ENCODE measurements at places on chromosomes 3 and 15.
A peak's percentile ranks its signal among the peaks of the same experiment; 100 is the strongest.

DNA sequence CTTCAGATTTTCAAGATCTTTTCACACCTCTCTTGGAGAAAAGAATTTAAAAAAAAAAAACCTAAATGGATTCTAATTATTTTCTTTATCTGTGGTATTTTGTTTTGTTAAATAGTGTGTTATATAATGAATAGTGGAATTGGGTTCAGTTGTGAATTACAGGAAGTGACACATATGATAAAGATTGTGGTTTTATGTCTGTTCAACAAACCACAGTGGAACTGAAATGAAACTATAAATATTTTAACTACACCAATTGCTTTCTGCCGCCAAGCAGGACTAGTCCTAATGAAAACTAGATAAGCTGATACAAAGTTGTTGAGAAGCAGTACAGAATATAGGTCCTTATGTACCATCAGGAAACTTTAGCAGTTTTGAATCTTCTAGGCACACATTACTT, 121.6 kb downstream of the UBE2E2 start:
- DNase-seq: no peak

DNA sequence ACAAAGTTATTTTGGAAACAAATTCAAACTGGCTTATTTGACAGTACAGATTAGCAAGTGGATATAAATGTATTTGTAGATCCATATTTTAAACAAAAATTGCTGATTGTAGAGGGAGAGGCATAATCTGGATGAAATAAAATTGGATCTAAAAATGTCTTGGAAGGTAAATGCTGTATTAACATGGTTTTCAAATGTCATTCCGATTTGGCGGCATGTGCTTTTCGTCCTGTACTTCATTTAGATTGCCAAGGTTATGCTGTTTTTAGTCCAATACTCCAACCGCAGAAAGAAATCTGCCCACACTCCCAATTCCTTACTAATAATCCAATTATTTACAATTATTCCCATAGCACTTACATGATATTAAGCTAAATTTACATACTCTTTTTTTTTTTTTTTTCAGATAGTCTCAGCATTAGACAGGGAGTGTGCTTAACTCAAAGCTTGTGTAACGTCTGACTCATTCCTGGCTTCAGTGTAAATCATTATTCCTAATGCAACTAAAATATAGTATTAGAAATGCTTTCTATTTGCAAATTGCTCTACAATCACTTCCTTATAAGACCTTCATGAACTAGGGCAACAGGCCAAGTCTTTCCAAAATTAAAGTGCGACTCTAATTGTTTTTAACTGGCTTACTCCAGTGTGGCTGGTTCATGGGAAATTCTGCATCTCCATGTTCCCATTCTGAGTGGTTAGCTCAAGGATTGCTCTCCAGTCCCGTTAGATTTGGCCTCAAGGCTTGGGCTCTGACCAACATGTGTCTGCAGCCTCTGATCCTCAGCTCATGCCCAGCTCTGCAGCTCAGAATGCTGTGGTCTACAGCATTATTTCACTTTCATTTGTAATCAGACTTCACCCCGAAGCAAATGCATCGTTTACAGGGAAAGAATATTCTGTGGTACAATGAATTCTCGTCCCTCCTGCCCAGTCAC, 103.9 kb downstream of the FBN1 start:
- DNase-seq: no peak

DNA sequence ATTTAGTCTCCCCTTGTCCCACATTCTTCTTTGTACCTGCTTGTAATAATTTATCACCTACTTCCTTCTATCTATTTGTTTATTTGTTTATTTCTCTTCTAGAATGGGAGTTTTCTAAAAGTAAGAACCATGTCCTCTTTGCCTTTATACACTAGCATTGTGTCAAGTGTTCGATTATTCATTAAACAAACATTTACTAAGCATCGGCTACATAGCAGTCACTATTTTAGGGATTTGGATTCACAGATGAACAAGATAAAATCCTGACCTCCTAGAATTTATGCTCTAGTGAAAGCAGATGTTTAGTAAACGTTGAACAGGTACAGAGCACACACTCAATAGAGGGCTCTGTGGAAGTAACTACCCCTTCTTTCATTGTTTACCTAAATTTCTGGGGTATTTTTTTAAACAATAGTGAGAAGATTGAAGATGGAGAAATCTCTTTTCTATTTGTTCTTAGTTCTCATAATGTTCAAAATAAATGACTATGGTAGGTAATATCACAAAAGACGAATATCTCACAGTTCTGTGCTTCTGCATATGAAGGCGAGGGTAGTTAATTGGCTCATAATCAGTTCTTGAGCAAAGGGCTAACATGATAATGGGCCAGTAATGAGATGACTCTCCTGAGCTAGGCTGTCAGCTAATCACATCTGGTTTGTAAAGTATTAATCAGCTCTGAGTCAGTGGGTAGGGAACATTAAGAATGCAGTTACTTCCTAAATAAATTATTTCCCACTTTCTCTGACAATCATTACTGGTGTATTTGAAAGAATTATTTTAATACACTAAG, 111.9 kb downstream of the SLC9A9 start:
- DNase-seq: no peak

- no peak for DNase-seq
Observed at GRCh38 chr3:136995652-136996051, 37.9 kb downstream of the IL20RB start.

GRCh38 chr3:132981719-132982118, 56.5 kb upstream of the TMEM108 start:
- no peak for DNase-seq

DNA sequence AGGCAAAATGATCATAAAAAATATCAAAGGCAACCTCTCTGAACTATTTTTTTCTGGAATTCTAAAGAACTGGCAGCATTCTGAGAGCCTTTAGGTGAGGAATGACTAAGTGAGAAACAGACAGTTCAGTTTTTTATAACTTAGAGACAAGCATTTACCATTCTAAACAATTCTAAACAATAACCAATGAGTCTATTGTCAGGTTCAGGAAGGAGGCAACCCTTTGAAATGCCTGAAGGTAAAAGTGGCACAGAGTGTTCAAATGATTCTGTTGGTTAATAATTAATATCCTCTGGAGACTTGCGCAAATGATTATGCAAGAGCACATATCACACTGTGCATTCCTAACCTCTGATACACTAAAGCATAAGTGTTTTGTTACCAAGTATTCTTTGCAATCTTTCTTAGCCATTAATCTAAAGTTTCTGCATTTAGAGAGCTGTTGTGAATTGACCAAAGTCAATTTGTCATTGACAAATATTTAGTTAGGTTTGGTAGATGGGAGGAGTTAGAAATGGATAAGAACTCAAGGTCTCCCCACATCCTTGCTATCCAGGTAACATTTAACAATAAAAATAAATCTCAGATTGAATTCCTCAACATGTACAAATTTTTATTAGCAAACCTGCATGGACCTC, 9.2 kb upstream of the TGFBR2 start:
- no peak for DNase-seq

DNA sequence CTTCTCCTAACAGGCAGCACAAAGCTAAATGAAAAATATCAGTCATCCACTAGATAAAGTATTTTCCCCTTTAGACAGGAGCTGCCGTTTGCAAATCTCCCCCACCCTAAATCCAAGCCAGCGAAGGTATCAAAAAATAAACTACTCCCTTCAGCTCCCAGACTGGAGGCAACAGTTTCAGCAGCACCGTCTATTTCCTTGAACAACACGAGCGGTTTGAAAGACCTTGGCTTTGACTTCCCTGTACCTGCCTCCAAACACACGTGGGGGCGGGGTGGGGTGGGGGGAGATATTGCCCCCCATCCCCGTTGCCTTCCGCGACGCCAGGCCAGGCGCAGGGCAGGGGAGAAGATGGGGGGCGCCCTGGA, 832 bp upstream of the CACNA1D start:
- no peak for DNase-seq

- no peak for DNase-seq
Observed at GRCh38 chr3:28980631-28981030, 300.2 kb upstream of the RBMS3 start.

DNA sequence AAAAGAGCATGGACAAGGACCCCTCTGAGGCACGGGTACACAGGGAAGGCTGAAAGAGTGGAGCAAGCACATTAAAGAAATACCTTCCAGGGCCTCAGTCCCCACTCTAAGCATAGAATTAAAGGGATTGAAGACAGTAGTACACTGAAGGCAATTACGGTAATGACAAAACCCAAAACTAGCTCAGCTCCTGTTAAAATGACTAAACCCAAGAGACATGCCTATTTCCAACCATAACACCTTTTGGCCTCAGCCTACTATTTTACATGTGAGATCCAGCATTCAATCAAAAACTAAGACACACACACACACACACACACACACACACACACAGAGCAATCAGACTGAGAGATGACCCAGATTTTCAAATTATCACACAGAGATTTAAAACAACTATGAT, 19.8 kb downstream of the MAP4 start:
- DNase-seq: no peak

- peak; percentile 32 for DNase-seq
Observed at GRCh38 chr3:11434017-11434526, 161.9 kb downstream of the ATG7 start.

GRCh38 chr15:44099671-44100070, 95.4 kb downstream of the FRMD5 start:
- no peak for DNase-seq

DNA sequence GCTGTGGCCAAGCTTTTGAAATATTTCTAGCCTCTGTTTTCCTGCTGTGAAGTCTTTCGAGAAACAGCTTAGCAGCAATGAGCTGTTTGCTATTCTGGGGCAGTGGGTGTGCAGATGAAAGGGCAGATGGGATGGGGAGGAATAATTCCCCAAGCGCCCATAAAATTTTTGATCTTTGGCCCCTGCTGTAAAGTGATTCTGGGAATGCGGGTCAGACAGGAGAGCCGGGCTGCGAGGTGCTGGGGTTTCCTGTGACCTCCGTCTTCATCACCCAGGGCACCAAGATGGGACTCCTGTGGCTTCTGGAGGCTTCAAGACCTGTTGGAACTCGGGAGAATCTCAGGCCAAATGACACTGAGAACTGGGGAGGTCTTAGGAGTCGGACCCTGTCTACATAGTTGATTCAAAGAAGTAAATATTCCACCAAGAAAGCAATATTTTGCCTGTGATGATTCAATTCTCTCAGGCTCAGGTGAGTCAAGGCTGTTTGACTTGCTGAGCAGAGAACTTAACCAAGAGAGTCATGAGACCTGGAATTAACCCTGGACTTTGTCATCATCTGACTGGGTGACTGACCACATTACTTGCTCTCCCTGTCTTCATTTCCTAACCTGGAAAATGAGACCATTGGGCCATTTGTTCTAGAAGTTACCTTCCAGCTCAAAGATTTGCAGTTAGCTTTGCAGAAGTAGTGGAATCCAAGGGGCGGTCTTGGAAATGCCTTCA, 86.4 kb downstream of the POLR2M start:
- no peak for DNase-seq

- DNase-seq: no peak
Observed at GRCh38 chr3:129382366-129382765, 46.1 kb downstream of the EFCAB12 start.
